ENCODE measurements at places on chromosomes 12 and 14.

GRCh38 chr14:96409701-96410100, 17.8 kb downstream of the AK7 start:
- no peak for DNase-seq

DNA sequence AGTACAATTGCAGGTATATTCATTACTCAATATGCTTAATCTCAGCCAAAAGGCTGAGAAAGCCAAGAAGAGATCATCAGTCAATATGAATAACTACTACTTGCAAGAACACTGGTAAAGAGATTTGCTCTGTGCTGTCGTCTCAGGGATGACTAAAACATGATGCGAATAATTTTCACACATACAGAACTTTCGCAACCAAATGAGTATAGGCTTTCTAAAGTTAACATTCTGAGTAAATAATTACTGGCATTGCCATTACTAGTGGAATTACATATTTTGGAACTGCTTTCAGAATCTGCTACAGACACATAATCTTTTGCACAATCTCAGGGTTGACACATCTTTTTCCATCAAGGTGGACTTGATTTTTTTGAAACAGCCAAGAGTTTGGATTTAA, 24.7 kb downstream of the NCKAP1L start:
- DNase-seq, result no peak

GRCh38 chr12:15597125-15597830, 191.9 kb downstream of the EPS8 start:
- DNase-seq, result no peak

GRCh38 chr14:99436247-99437180, 44.1 kb downstream of the SETD3 start:
- no peak for DNase-seq

DNA sequence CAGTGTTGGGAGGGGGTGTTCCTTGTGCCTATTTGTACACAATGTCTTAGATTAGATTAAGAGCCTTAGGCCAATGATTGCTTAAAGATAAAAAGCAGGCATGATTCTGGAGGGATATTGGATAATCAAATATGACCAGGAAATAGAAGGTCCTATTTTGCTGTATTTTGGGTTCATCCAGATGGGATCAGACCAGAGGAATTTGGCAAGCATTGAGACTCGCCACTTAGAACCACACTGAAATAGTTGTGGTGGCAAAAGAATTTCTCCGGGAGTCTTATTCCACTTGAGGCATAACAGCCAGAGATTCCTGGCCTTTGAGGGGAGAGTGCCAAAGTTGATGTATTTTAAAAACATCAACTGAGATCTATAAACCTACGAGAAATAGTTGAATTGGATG, 327.2 kb downstream of the RAD51B start:
- DNase-seq, result no peak

DNA sequence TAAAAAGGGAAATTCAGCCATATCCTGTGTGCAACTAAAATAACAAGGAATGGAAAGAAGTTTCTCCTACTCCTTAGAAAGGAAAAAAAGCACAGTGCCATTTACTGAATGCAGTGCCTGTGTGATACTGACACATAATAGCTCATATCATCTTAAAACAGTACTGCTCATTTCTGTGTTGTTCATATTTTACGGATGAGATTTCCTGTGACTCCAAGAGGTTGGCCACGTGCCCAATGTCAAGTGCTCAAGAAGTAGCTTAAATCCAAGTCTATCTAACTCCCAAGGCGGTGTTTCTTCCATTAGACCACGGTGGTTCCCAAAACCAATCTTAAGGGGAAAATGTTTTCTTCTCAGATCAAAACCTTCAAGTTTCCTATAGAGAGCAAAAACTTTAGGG, 20.0 kb downstream of the MAP3K9 start:
- DNase-seq, result no peak

DNA sequence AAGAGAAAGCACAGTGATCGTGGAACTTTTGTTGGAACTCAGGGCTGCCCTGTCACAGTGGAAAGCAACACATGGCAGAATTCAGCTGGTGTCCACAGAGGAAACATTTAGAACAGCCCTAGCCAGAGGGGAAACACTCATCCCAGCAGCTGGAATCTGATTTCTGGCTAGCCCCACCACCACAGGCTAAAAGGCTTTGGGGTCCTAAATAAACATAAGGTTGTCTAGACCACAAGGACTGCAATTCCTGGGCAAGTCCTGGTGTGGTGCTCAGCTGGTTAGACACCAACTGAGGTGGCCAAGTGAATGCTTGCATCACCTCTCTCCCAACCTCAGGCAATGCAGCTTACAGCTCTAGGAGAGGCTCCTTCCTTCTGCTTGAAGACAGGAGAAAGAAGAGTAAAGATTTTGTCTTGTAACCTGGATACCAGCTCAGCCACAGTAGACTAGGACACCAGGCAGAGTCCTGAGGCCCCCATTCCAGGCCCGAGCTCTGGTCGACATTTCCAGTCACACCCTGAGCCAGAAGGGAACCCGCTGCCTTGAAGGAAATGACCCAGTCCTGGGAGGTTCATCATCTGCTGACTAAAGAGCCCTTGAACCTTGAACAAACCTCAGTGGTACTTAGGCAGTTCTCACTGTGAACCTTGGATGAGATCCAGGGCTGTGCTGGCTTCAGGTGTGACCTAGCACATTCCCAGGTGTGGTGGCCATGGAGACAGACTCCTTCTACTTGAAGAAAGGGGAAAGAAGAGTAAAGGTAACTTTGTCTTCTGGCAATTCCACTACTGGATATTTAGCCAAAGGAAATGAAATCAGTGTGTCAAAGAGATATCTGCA, 85.4 kb upstream of the PLXNC1 start:
- no peak for DNase-seq

- peak; percentile 71 for DNase-seq
Observed at GRCh38 chr14:76133103-76133502, 18.6 kb upstream of the GPATCH2L start.

DNA sequence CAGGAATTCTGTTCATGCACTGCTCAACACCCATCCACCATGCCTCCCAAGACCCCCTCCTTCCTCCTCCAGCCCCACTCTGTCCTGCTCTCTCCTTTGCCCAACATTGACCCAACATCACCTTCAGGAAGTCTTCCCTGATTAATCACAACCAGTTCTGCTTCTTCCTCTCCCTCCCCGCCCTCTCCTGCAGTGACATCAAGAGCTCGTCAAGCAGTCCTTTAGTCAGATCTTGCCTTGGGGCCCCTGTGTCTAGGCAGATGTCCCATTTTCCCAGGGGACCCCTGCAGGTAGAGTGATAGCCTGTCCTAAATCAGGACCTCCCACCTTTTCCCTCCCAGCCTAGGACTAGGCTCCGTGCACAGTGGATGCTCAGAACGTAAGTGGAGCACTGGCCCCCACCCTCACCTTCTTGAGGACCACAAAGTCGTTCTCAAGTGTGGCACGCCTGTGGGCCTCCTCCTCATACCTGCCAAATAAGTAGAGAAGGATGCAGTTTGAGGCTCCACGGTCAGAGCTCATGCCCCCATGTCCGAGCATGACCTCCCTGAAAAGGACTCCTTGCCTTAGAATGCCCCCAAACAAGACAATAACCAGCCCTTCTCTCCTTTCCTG, 2.3 kb downstream of the KRT78 start:
- no peak for DNase-seq

DNA sequence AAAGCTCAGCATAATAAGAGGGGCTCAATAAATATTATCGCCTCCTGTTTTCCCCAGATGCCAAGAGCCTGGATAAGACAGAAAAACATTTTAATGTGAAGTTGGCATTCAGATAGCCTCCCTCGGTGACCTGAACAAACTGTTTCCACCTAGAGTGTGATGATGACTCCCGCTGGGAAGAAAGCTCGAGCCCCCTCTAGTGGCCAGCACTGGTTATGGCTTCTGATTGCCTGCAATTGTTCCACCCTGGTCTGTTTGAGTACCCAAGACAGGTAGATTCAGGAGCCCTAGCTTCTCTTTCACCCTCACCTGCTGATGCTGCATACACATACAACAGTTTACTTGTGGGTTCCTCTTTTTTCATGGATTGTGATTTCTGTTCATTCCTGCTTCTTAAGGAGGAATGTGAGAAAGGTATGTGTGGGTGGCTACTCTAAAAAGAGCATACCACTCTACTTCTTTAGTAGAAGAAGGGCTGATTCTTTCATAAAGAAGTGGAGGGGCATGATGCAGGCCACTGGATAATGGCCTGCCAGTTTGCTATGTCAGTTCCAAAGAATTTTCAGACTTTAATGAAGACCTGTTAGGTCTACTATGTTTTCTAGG, 6.4 kb downstream of the ERG28 start:
- DNase-seq, result peak; percentile 71

GRCh38 chr12:62214846-62215245, 45.4 kb upstream of the USP15 start:
- DNase-seq, result no peak

- no peak for DNase-seq
Observed at GRCh38 chr14:73997944-73998447, 21.1 kb downstream of the ENTPD5 start.

- DNase-seq, result no peak
Observed at GRCh38 chr12:11825278-11825677, 175.8 kb downstream of the ETV6 start.

GRCh38 chr14:31484754-31485153, 3.1 kb downstream of the GPR33 start:
- no peak for DNase-seq

DNA sequence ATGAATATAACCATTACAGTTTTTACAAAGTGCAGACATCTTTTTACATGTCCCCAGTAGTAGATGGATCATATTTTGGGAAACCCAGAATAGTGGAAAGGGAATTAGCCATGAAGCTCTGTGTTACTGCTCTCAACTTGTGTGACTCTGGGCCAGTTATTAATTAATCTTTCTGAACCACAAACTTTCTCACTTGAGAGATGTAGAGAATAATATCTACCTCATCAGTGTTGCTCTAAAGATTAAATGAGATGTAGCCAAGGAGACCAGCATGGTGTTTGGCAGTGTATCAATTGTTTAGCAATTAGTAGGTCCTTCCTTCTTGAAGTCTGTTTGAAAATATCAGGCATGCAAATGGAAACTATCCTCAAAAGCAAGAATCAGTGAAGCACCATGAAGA, 169.2 kb downstream of the TMTC2 start:
- no peak for DNase-seq

DNA sequence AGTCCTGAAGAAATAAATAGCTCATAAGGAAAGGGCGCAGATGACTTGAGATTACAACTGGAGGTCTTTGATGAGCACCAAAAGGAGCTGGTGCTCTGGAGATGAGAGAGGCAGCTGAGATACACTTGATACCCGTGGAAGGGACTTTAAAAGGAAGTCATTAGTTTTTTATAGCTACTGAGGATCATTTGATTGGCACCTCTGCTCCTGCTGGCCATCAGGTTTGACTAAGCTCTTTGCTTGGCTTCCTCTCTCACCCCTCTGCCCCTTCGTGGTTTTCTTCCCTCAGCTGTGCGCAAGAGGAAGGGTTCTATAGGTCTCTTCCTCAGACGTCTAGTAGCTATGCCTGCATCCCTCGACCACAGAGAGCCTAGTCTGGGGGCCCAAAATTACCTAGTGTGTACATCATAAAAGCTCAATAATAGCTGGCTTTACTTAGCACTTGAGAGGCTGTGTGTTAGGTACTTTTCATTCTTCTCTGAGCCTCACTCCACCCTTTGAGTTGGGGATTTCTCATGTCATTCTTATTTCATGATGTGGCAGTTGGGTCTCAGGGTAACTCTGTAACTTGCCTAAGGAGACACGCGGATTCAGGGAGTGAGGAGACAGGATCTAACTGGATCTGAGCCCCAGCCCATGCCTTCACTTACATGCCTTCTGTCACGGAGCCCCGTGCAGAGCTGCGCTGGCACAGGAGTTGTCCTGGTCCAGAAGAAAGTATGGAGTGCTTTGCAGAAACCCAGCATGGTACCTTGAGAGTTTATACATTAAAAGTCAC, 68.4 kb upstream of the ASPG start:
- no peak for DNase-seq

DNA sequence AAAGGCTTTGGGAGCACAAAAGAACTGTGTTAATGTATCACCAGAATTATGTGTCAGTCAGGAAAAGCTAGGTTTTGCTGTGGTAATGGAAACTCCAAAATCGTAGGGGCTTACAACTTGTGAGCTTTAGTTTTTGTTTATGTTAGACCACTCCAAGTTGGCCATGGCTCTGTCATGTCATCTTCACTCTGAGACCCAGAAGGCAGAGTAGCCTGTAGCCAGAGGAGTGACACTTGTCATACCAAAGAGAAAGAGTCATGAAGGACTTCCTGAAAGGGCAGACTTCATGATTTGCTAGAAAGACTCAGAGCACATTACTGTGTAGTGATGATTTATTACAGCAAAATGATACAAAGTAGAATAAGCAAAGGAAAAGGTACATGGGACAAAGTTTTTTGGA, 133.6 kb upstream of the SSTR1 start:
- DNase-seq, result no peak

DNA sequence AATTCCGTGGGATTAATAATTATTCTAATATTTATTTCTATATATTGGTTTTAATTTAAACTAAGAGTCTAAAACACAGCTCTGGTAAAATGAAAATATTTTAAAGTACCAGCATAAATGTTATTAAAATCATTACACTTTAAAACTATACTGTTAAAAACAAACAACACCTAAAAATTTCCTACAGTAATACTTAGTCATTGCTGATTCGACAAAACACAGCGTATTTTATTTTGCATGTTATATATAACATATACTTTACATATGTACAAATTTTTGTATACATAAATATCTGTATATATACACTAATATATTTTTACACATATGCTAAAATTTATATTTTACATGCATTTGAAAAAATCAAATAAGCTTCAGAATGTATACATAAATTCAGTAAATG, 6.0 kb upstream of the PCNX4 start:
- no peak for DNase-seq

DNA sequence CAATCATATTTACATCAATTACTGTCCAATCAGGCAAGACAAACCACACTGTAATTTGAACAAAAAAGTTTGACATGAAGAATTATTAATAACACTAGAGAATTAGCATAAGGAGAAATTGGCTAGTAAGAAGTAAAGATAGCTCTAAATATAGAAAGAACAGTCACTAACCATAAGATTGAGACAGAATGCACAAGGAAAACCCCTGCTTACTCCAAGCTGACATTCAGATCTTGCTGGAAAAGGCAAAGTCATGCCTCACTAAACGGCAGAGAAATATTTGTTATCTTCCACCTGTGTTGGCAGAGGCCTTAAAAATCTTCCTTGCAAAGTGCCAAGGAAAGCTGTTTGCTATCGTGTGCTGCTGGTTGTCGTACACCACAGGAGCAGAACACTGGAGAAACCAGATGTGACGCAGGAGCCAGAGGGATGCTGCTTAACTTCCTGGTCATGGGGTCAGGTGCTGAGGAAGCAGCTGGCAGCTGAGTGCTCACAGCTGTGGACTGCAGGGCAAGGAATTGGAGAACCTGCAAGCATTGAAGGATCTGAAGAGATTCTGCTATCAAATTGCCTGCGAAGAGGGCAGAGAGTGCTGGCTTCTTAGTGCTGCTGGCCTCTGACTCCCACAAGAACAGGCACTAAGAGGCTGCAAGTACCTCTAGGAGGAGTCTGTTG, 1323.3 kb downstream of the LRFN5 start:
- peak; percentile 57 for DNase-seq
